ENCODE measurements at places on chromosomes 12 and 14. TPM values are rescaled to one million over a fixed set of nuclear protein-coding genes. Genes with fewer than 3 reads are reported as not detected.
A peak's percentile ranks its signal among the peaks of the same experiment; 100 is the strongest.

- H3K4me3 ChIP-seq = no peak overlapping the region
- H3K27me3 ChIP-seq = no peaks in the 10 kb centered on the region
- H3K36me3 ChIP-seq = no peaks in the 10 kb centered on the region
- peak overlapping the region; percentile 38 for H3K27ac ChIP-seq
- DNase-seq = peak; percentile 80
These were observed 258.6 kb downstream of the MSRB3 start for GRCh38 chr12:65536876-65537681.

DNA sequence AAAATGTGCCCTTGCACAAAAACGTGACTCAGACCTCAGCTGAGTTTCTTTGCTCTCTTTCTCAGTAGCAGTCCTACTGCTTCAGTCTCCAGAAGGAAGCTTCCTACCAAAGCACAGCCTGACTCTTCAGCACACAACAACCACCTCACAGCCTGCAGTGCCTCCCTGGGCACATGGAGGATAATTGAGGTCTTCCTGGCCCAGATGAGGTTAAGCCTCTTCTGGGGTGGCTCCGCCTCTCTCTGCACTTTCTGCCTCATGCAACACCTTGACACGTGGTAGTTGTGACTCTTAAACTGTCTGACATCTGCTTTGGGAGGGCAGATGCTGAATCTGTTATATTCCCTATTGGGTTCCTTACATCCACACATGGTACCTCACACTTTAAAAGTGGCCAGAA is 33.8 kb downstream of the GIT2 start:
- H3K27ac ChIP-seq = no peak overlapping the region
- DNase-seq = no peak
- no peaks in the 10 kb centered on the region for H3K27me3 ChIP-seq
- H3K4me3 ChIP-seq = no peak overlapping the region

- no peaks in the 10 kb centered on the region for H3K36me3 ChIP-seq
- no peaks in the 10 kb centered on the region for H3K4me1 ChIP-seq
- no peak overlapping the region for H3K4me3 ChIP-seq
- H3K27me3 ChIP-seq = no peaks in the 10 kb centered on the region
These were observed 10.8 kb downstream of the C14orf132 start for GRCh38 chr14:96049932-96050331.

DNA sequence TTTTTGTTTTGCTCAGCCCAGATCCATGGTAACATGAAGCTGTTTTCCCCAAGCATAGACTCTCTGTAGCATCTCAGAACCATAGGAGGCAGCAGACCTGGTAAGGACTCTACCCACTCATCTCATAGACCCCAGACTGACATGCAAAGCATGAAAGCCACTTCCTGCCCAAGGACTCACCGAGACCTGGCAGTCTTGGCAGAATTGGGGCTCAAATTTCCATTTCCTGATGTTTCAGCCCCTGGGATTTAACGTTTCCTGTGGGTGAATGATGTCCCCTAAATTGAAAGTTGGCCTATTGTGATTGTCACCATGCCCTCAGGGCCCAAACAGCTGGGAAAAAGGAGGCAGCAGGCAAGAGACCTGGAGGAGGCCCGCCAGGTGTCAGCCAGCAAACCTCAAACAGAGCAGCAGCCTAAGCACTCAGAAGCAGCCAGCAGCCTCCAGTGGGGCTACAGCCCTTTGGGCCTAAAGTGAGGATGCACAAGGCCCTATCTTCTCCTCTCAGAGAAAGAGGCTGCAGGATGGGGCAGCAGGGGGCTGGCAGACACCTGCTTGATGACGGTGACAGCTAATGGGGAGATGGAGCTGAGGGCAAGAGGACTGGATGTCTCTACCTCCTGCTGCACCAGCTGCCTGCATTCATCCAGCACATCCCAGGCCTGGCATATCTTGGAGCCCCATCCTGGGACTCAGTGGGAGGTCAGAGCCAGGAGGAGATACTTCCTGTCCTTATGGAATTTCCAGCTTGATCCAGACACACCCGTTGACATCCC is 8.5 kb downstream of the KRT85 start:
- H3K27me3 ChIP-seq = no peaks in the 10 kb centered on the region
- H3K27ac ChIP-seq = no peak overlapping the region
- no peak for DNase-seq
- no peaks in the 10 kb centered on the region for H3K36me3 ChIP-seq

DNA sequence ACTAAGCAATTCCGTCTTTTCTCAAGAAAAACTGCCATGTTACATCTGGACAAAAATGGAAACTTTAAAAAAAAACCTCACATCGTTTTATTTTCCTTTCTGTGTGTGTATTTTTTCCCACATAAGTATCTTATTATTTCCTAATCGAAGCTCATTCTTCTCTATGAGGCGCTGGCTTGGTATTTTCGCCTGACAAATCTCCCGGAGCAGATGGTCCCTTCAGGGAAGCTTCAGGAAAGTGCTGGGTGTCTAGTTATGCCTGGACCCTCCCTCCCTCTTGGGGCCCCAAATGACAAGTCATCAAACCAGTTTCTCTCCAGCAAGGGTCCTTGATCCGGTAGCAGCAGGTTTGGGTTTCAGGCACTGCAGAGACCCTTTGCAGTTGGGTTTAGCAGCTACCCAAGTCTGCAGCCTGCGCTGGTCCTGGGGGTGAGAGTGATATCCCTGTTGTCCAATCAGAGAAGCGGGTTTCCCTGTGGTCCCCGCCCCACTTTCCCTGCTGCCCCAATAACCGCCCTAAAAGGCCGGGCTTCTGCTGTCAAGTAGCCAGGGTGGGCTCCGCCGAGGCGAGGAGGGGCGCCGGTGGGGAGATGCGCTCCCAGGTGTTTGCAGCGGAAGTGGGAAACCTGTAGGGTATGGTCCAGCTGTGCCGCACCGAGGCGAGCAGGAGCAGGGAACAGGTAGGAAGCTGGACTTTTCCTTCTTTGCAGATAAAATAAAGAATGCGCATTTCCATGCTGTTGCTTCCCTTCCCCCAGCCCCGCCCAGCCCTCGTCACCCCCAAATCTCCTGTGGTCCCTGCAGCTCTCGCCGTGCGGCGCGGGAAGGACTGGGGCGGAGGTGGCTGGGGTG is at the start of gene CNTN1:
Gene CNTN1, plus strand, starts transcription at position 527 of the 852 bp plus-strand sequence.
- peak; percentile 94 for DNase-seq
- peaks cover 4% of the 10 kb centered on the region for H3K27me3 ChIP-seq
- H3K4me3 ChIP-seq = peak within 1 kb of the TSS; percentile 73
- H3K27ac ChIP-seq = no peak within 1 kb of the TSS
- H3K36me3 ChIP-seq = no peaks in the 10 kb centered on the region
- no peaks in the 10 kb centered on the region for H3K4me1 ChIP-seq

MYF5 gene
- not detected for polyA plus RNA-seq

DNA sequence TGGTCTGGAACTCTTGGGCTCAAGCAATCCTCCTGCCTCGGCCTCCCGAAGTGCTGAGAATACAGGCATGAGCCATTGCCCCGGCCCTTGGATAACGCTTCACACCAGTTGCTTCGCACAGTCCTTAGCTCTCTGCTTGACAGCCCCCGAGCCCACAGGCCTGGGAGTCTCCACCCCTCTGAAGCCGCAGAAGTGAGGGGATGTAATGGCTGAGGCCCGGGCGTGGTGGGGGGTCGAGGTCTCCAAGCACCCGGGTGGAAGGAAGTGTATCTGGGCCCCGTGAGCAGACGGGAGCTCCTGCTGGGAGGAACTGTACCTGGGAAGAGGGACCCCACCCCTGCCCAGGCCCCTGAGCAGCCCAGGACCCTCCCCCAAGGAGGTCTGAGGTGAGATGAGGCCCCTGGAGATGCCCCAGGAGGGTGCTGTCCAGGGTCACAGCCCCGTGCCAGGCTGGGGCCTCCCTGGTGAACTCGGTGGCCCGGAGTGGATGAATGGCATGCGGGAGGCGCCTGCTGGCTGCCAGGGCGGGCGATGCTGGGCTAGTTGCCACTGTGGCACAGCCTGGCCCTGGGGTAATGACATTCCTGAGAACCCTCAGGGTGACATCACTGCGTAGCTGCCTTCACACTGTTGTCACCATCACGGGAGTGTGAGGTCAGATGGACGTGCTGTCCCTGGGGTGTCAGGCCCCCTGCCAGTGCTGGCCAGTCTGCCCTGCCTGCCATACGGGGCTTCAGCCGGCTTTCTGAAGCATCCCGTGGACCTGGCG is 48.9 kb downstream of the KIF26A start:
- no peak overlapping the region for H3K4me3 ChIP-seq
- H3K4me1 ChIP-seq = no peaks in the 10 kb centered on the region
- no peaks in the 10 kb centered on the region for H3K36me3 ChIP-seq
- no peak overlapping the region for H3K27ac ChIP-seq
- no peak for DNase-seq
- no peaks in the 10 kb centered on the region for H3K27me3 ChIP-seq

MDGA2 gene
- polyA plus RNA-seq = not detected

DNA sequence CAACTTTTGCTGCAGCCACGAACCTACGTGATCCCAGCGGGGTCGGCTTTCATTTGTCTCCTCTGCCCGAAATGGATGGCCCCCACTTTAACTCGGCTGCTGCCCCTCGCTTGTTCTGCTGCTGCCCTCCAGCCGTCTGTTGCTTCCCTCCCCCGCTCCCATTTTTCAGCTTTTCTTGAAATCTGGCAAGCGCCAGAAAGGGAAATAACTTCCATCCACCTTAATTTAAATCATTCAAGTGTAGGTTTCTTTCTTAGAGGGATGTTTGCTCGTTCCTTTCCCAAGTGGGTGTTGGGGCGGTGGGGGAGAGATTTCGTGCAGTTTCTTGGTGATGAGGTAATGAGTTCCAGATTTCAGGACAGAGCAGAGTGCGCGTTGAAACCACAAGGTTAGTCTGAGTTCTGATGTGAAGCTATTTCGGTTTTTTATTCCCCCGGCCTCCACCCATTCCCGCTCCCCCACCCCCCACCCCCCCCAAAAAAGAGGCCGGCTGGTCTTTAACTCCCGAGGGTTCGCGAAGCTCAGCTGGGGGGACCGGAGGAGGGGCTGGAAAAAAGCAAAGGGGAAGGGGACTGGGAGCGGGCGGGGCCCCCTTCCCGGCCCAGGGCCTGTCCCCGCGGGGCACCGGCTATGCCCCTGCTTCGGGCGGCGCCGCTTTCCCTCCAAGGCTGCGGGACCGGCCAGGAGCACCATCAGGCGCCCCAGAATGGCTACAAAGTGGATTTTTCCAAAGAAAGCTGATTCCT is 2.2 kb upstream of the ZFP36L1 start:
- H3K27me3 ChIP-seq = no peaks in the 10 kb centered on the region
- no peaks in the 10 kb centered on the region for H3K4me1 ChIP-seq
- DNase-seq = peak; percentile 87

GRCh38 chr12:68290126-68290525 is 36.7 kb upstream of the IL22 start:
- H3K4me1 ChIP-seq = no peaks in the 10 kb centered on the region
- H3K4me3 ChIP-seq = no peak overlapping the region
- H3K27ac ChIP-seq = no peak overlapping the region
- no peak for DNase-seq

GRCh38 chr14:62002642-62003041 is 240.4 kb downstream of the SNAPC1 start:
- DNase-seq = no peak
- H3K36me3 ChIP-seq = no peaks in the 10 kb centered on the region
- no peaks in the 10 kb centered on the region for H3K4me1 ChIP-seq
- H3K4me3 ChIP-seq = no peak overlapping the region
- H3K27me3 ChIP-seq = no peaks in the 10 kb centered on the region

DNA sequence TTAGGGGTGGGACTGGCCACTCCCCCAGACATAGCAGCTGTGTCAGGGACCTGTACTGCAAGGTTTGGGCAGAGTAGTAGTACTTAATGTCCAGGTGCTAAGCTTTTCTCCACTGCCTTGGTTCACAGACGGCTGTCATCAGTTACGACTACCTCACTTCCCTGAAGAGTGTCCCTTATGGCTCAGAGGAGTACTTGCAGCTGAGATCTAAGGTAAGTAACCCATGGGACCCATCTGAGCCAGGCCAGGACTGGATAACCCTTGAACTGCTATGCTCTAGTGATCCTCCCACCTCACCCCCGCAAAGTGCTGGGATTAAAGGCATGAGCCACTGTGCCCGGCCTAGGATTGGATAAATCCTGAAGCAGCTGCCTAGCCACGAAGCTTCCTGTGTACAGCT is 22.4 kb downstream of the ADCK1 start:
- peaks cover 13% of the 10 kb centered on the region for H3K36me3 ChIP-seq
- H3K27ac ChIP-seq = no peak overlapping the region
- H3K4me3 ChIP-seq = no peak overlapping the region

DNA sequence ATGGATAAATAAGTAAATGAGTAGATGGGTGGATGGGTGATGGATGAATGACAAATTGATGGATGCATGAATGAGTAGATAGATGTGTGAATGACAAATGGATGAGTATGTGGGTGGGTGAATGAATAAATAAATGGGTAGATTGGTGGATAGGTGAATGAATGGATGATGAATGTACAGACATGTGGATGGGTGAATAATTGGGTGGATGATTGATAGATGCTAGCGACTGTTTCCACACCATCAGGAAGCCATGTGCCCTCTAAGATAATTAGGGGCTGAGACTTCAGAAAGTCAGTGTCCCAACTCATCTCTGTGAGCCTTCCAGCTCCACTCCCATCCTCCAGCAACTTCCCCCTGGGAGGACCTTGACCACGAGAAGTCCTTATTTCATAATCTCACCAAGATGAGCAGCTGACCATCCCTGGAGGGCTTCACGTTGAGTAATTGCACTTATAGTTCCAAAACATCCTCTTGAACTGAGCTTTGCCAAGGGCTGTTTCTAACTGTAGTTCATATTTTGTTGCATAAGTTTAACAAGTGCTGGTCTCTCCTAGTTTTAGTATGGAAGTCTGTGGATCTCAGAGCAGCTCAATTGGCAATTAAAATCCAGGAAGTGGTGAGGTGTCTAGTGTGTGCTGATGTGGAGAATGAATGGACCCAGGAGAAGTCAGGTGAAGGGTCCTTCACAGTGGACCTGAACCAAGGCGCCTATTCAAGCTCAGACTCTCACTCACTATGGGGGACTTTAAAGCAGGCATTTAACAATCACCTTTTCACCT is 295.7 kb downstream of the ADGRD1 start:
- H3K4me3 ChIP-seq = no peak overlapping the region
- H3K27me3 ChIP-seq = no peaks in the 10 kb centered on the region
- H3K36me3 ChIP-seq = no peaks in the 10 kb centered on the region
- no peak for DNase-seq
- H3K27ac ChIP-seq = no peak overlapping the region

CLEC4A gene
- polyA plus RNA-seq = 2.4 TPM

CACNA1C gene
- 1.6 TPM for polyA plus RNA-seq

DNA sequence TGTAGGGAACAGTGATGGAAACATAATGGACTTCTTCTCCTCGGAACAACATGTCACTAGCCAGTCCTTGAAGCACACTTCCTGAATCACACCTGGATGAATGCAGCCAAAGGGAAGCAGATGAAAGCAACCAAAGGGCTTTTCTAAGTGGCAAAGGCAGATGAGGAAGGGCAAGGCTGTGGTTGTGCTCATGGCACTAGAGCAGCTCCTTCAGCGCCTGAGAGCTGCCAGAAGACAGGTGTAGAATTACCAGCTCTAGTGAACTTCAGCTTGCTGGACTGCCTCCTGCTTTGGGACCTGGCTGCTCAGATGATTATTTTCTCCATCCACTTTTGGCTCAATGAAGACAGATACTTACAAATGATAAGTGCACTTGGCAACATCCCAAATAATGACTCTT is 1372.1 kb upstream of the SEL1L start:
- H3K36me3 ChIP-seq = no peaks in the 10 kb centered on the region
- no peak for DNase-seq
- H3K4me1 ChIP-seq = no peaks in the 10 kb centered on the region

KSR2 gene
- polyA plus RNA-seq = 0.34 TPM

TMEM253 gene
- polyA plus RNA-seq = 0.43 TPM

GRCh38 chr12:98799822-98800221 is 154.7 kb downstream of the APAF1 start:
- no peak overlapping the region for H3K4me3 ChIP-seq
- H3K27me3 ChIP-seq = no peaks in the 10 kb centered on the region
- no peak overlapping the region for H3K27ac ChIP-seq
- no peaks in the 10 kb centered on the region for H3K4me1 ChIP-seq
- no peaks in the 10 kb centered on the region for H3K36me3 ChIP-seq
- DNase-seq = no peak

All from kidney (tissue), 22 donors.